ENCODE measurements at places on chromosomes 16 and 17.
A peak's percentile ranks its signal among the peaks of the same experiment; 100 is the strongest.

GRCh38 chr17:44108440-44109311 lies 14.8 kb downstream of the HDAC5 start:
- peak; percentile 24 for DNase-seq

GRCh38 chr16:4431023-4431422 lies 5.4 kb downstream of the DNAJA3 start:
- no peak for DNase-seq

GRCh38 chr17:57242148-57242547 lies 14.2 kb upstream of the MSI2 start:
- DNase-seq = peak; percentile 45

GRCh38 chr16:69078073-69078472 lies 27.4 kb upstream of the HAS3 start:
- DNase-seq = no peak

DNA sequence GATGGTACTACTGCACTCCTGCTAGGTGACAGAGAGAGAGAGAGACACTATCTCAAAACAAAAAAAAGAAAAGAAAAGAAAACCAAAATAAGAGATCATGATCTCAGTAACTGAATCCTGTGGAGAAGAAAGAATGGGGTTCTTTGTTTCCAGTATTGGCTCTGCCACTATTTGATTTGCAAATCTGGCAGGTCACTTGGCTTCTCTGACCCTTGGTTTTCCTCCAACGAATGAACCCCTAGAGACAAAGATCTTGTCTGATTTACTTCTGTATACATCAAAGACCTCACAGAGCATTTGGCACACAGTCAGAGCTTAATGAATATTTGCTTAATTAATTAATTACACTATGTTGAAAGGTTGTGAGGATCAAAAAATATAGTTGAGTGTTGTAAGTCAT lies 47.9 kb upstream of the NLK start:
- DNase-seq = no peak

DNA sequence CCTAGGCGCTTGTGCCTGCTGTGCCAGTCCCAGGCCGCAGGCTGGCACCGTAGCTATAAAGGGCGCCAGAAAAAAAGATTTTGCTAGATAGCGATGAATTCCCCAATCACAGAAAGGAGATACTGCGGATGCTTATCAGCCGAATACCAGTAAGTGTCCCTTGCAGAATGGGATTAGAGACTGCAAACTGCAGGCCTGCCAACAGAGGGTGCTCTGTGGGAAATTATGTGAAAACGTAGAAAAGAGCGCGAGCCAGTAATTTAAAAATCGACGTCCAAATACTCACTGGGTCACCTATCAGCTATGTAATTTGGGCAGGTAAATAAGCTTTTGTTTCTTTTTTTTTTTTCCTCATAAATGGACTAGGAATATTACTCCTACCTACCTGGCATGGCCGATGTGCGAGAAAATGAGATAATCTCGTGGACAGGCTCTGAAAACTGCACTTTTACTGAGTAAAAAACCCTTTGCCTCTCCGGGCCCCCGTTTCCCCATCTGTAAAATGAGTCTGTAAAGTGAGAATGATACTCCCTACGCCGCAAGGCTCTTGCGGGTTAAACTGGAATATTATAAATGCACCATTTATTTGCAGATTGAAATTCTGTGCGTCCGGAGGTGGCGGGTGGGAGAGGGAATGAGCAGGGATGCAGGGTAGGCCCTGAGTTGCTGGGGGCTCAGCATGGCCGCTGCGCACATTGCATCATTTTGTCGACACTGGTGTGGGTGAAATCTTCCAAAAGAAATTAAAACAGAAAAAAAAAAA lies 1.2 kb upstream of the COG1 start:
- DNase-seq = peak; percentile 76

GRCh38 chr17:37025238-37025637 lies 76.5 kb downstream of the AATF start:
- DNase-seq = no peak

DNA sequence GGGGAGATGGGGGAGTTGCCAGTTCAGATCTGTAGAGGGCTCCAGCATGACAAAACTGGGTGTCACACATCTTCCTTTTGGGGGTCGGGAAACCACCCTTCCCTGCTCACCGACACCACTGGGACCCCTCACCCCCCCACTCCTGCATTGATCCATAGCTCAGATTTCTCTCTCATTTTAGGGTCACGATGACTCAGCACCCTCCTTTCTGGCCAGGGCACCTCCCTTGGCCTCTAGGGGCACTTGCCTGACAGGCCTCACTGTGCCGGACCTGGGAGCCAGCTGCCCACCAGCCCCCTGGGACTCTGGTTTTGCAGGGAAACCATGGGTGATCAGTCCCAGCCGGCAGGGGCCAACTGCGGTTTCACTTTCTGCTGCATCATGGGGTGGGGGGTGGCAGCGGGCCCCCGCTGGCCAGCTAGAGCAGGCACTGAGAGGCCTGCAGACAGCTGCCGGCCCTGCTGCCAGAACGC lies 239.4 kb downstream of the MRTFB start:
- DNase-seq = no peak

- no peak for DNase-seq
Observed at GRCh38 chr17:58504826-58505351, 9.5 kb downstream of the MTMR4 start.

GRCh38 chr17:76102944-76103273 lies 678 bp downstream of the EXOC7 start:
- no peak for DNase-seq

Data from SHP77 (cell line).